ENCODE measurements at places on chromosomes 6 and 20. TPM values are rescaled to one million over a fixed set of nuclear protein-coding genes. Genes with fewer than 3 reads are reported as not detected.

- H3K36me3 ChIP-seq: no peaks in the 10 kb centered on the region
- no peak overlapping the region for H3K4me3 ChIP-seq
- no peaks in the 10 kb centered on the region for H3K27me3 ChIP-seq
- no peak for DNase-seq
- no peak overlapping the region for H3K27ac ChIP-seq
Measured at GRCh38 chr20:51036226-51036625, 13.3 kb upstream of the KCNG1 start.

DACT2 gene
- total RNA-seq: not detected

DNA sequence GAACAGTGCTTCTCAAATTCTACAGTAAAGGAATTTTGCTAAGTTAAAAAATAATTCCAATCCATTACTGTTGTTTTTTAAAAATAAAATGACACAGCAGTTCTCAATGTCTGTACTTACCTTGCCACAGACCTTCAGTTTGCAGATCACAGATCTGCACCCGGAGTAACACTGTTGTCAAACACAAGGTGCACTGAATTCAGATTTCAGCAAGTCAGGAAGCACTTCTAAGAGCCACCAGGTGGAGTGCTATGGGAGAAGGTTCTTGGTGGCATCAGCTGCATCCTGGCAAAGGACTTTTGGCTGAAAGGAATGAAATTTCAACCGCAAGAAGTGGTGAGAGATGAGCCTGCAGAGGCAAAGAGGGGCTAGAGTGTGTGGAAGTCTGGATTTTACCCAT lies 17.4 kb downstream of the RSPH4A start:
- no peaks in the 10 kb centered on the region for H3K27me3 ChIP-seq
- H3K4me1 ChIP-seq: no peaks in the 10 kb centered on the region
- peaks cover 13% of the 10 kb centered on the region for H3K36me3 ChIP-seq

PI3 gene
- not detected for total RNA-seq

ZBTB46 gene
- 10.7 TPM for total RNA-seq

DNA sequence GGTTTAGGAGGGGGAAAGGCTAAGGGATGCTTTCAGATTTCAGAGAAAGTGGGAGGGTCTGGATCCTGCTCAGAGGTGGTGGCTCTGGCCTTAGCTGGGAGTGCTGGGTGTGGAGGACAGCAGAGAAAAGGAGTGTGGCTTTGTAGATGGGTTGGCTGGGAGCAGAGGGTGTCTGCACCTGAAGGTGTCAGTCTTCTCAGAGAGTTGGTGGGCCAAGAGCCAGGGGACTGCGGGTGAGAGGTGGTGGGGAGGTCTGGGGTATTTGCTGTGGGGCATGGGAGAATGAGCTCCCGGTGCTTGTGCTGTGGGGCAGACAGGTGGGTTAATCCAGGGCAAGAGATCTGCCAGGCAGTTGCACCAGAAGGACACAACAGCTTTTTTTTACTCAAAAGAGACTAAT lies 67.4 kb downstream of the TOX2 start:
- DNase-seq: no peak
- H3K27ac ChIP-seq: no peak overlapping the region
- no peaks in the 10 kb centered on the region for H3K27me3 ChIP-seq
- H3K4me3 ChIP-seq: no peak overlapping the region
- peaks cover 30% of the 10 kb centered on the region for H3K4me1 ChIP-seq

DNA sequence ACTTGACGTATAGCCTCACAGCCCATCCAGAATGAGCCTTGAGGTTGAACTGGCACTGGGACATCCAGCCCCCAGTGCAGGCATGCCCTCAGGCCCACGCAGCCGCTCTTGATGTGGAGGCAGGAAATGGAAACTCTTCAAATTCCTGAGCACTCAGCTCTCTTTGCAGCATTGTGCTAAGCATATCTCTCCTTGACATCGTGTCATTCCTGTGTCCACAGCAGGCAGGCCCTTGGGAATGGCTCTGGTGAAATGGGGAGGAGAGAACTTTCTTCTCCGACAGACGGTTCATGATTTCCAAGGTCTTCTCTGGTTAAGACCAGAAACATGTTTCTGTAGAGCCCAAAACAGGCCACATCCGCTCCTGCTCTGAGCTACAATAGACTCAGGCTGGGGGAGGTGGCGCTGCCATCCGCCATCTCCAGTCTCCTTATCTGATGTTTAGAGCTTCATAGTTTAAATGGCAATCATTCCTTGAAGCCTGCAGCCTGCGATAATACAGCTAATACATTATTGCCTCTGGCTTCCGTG lies 248.8 kb downstream of the CDH4 start:
- DNase-seq: no peak
- no peak overlapping the region for H3K27ac ChIP-seq
- peaks cover 10% of the 10 kb centered on the region for H3K27me3 ChIP-seq
- no peaks in the 10 kb centered on the region for H3K36me3 ChIP-seq
- H3K4me3 ChIP-seq: no peak overlapping the region
- no peaks in the 10 kb centered on the region for H3K4me1 ChIP-seq

DNA sequence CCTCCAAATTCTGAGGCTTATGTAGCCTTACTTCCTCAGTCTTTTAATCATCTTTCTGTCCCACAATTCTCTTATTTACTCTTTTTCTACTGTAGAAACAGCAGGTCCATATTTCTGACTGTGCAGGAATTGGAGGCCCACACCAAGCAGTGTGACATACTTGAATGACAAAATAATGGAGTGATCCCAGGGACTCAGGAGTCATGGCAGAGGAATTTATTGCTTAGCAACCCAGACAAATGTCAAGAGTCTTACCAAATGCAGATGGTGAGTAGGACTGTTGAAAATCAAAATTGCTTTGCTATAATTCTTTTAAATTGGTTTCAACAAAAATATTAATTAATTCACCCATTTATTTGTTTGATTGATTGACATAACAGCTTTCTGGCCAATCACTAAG lies 59.9 kb downstream of the HTR1B start:
- H3K4me1 ChIP-seq: 0 out of 2 replicates have a peak, but pooled peaks cover 3% of the 10 kb centered on the region
- H3K4me3 ChIP-seq: no peak overlapping the region
- H3K27ac ChIP-seq: no peak overlapping the region
- DNase-seq: peak; percentile 3

- H3K4me3 ChIP-seq: no peak overlapping the region
- H3K27me3 ChIP-seq: no peaks in the 10 kb centered on the region
- peaks cover 26% of the 10 kb centered on the region for H3K4me1 ChIP-seq
- H3K27ac ChIP-seq: no peak overlapping the region
- DNase-seq: no peak
Measured at GRCh38 chr20:64156136-64156885, 7.9 kb upstream of the MYT1 start.

C6orf89 gene
- total RNA-seq: 32.9 TPM

DNA sequence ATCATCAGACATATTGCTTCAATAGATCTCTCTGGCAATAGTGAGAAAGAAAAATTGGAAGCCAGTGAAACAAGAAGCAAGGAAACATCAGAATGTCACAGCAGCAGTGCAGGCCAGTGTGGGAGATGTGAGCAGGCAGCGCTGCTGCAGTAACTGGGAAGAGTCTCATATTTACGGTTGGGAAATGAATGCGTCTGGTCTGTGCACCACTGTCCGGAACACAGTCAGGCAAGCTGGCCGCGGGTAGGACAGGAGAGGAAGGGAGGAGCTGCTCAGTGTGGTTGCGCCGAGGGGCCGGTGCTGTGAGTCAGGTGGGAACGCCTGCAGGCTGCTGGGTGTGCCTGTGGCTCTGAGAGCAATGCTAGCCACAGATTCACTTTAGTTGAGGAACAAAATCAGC lies 6.4 kb upstream of the PSMG4 start:
- H3K36me3 ChIP-seq: no peaks in the 10 kb centered on the region
- H3K27me3 ChIP-seq: no peaks in the 10 kb centered on the region
- peaks cover 30% of the 10 kb centered on the region for H3K4me1 ChIP-seq
- H3K27ac ChIP-seq: no peak overlapping the region
- H3K4me3 ChIP-seq: peak overlapping the region; percentile 12

GRCh38 chr6:159606786-159607185 lies 86.3 kb downstream of the SOD2 start:
- H3K4me1 ChIP-seq: no peaks in the 10 kb centered on the region
- no peaks in the 10 kb centered on the region for H3K36me3 ChIP-seq
- no peak overlapping the region for H3K27ac ChIP-seq
- DNase-seq: no peak

MOG gene
- total RNA-seq: not detected

DNA sequence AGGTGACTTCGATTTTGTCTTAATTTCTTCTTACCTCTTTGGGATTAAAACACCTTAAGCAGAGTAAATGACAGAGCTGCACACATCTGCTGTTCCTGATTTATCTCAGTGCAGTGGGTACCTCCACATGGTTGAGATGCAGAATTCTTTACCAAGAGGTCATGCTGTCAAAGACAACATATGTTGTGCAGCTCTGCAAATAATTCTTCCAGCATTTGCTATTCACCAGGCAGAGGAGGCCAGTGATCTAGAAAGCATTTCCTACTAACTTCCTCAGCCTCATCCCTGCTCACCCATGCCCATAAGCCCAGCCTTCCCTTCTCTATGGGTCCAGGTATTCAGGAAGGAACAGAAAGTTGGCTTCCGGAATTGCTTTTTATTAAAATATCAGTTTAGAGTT lies 109.3 kb downstream of the THBS2 start:
- no peaks in the 10 kb centered on the region for H3K27me3 ChIP-seq
- no peaks in the 10 kb centered on the region for H3K36me3 ChIP-seq
- H3K27ac ChIP-seq: no peak overlapping the region
- H3K4me1 ChIP-seq: no peaks in the 10 kb centered on the region
- DNase-seq: no peak

DNA sequence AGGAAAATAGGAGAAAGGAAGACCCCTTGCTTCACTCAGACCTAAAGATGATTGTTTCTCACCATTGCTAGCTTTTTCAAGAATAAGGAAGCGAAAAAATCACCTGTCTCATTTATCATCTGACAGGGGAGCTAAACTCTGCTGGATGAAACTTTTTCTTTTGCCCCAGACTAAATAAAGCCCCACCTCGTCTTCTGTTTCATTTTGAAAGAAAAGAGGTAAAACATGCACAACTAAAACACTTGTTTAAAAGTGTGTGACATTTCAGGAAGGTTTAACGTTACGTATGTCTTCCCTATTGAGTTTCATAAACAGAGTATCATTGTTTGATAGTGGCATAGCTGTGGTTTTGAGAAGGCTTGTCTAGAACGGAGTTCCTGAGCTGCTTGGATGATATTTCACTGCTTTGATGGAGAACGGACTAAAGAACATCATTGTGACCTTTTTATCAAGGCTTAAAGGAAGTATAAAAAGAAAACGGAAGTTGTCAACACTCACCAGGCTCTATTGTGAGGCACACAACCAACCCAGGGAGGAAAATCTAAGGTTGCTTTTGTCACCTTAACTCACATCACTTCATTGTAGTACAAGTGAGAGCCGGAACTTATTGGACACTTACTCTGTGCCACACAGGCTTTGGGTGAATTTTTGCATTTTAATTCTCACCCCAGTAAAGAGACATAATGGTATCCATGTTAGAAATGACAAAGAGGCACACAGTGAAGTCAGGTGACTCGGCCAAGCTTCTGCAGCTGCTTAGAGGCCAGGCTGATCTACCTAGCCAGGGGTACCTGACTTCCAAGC lies 29.5 kb downstream of the TSHZ2 start:
- H3K4me3 ChIP-seq: no peak overlapping the region
- H3K36me3 ChIP-seq: no peaks in the 10 kb centered on the region

CITED2 gene
- 46.1 TPM for total RNA-seq

GRCh38 chr20:58646257-58646656 lies 4.8 kb upstream of the STX16 start:
- H3K36me3 ChIP-seq: no peaks in the 10 kb centered on the region
- H3K4me3 ChIP-seq: no peak overlapping the region
- peaks cover 12% of the 10 kb centered on the region for H3K4me1 ChIP-seq
- DNase-seq: no peak

MDFI gene
- 35.5 TPM for total RNA-seq

DNA sequence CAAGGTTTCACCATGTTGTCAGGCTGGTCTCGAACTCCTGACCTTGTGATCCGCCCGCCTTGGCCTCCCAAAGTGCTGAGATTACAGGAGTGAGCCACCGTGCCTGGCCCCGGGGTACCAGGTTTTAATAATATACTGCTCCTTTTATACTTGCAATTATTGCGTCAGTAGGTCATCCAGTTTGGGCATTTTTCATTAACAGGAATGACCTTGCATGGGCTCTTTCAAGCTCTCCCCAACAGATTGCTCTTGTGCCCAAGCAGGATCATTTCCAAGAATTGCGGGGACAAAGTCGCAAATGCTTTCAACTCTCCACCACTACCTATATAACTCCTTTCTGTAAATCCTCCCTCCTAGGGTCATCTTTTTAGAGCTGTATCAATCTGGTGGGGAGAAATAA lies 23.8 kb downstream of the STK38 start:
- no peaks in the 10 kb centered on the region for H3K4me1 ChIP-seq
- no peak for DNase-seq
- peaks cover 37% of the 10 kb centered on the region for H3K36me3 ChIP-seq
- H3K27me3 ChIP-seq: no peaks in the 10 kb centered on the region
- H3K4me3 ChIP-seq: no peak overlapping the region

SEL1L2 gene
- total RNA-seq: not detected

GRCh38 chr20:2224368-2224639 lies 71.5 kb upstream of the TGM3 start:
- no peak for DNase-seq
- no peak overlapping the region for H3K4me3 ChIP-seq
- no peaks in the 10 kb centered on the region for H3K4me1 ChIP-seq
- no peaks in the 10 kb centered on the region for H3K27me3 ChIP-seq

GRCh38 chr20:20624914-20625313 lies 87.5 kb downstream of the RALGAPA2 start:
- H3K36me3 ChIP-seq: no peaks in the 10 kb centered on the region
- no peaks in the 10 kb centered on the region for H3K4me1 ChIP-seq
- no peaks in the 10 kb centered on the region for H3K27me3 ChIP-seq
- no peak for DNase-seq

DNA sequence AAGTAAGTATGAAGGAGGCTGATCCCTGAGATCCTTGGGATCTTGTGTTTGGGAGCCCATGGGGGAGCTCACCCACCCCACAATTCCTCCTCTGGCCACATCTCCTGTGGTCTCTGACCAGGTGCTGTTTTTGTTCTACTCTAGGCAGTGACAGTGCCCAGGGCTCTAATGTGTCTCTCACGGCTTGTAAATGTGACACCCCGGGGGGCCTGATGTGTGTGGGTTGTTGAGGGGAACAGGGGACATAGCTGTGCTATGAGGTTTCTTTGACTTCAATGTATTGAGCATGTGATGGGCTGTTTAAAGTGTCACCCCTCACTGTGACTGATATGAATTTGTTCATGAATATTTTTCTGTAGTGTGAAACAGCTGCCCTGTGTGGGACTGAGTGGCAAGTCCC lies 2.8 kb downstream of the HLA-G start:
- H3K4me3 ChIP-seq: no peak overlapping the region
- no peak for DNase-seq
- no peak overlapping the region for H3K27ac ChIP-seq
- H3K27me3 ChIP-seq: no peaks in the 10 kb centered on the region
- H3K36me3 ChIP-seq: no peaks in the 10 kb centered on the region

DNA sequence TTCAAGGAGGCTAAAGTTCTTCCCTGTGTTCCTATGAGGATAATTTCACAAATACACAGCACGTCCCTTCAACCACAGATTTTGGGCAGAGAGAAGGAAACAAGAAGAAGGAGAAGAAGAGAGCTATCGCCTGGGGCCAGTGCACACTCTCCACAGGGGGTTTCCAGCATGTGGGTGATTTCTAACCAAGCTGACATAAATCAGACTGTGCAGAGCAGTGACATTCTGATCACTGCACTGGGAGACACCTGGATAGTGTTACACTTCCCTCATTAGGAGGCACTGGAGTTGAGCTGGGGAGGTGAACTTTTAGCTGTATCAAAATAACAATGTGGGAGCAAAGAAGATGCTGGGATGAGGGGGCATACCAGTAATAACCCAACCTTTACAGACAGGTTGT lies 71.8 kb upstream of the CENPW start:
- no peak for DNase-seq
- H3K4me1 ChIP-seq: no peaks in the 10 kb centered on the region
- H3K4me3 ChIP-seq: no peak overlapping the region
- no peaks in the 10 kb centered on the region for H3K27me3 ChIP-seq
- no peak overlapping the region for H3K27ac ChIP-seq

SLC2A10 gene
- total RNA-seq: 0.05 TPM

GJA10 gene
- total RNA-seq: not detected

Measured in HCT116 (cell line).